NCI-H1930 (cell line): ENCODE measurements at places on chromosomes 12 and 14.

GRCh38 chr14:67317822-67318221 is 41.8 kb downstream of the ATP6V1D start:
- DNase-seq, result no peak

DNA sequence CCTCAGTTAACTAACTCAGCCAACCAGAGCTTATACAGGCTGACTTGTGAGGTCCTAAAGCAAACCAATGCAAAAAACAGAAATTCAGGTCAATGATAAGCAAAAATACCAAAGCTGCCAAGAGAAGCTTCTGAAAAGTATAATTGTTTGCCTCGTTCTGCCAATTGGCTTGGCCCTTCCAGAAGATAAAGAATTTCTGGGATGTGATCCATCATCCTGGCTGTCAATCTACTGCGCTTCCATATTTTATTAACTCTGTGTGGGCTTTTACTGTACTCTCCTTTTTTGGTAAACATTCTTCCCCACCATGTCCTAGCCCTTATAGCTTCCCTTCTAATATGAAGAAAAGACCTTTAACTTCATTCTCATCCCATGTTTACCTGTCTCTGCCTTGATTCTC is 387.9 kb downstream of the TMEM117 start:
- DNase-seq, result no peak

GRCh38 chr12:25372969-25373817 is 122.5 kb upstream of the KRAS start:
- no peak for DNase-seq

- DNase-seq, result no peak
Observed at GRCh38 chr12:85484387-85484786, 204.4 kb downstream of the ALX1 start.

DNA sequence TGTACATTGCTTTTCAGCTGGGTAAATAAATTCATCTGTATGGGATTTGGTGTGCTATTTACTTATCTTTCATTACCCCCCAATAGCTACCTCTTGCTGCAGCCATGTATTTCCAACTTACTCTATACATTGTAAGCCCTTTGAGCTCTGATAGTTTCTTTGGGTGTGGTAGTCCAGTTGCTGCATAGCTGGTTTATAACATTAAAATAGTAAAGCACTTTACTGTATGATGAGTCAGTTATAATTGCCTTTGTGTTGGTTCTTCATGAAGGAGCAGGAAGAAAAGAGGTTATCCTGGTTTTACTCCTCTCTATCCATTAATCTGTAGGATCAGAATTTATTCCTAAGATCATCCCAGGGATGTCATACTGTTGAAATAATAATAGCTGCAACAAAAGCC is 15.7 kb downstream of the TBC1D30 start:
- DNase-seq, result no peak

- DNase-seq, result no peak
Observed at GRCh38 chr14:37270629-37271028, 72.9 kb downstream of the MIPOL1 start.

DNA sequence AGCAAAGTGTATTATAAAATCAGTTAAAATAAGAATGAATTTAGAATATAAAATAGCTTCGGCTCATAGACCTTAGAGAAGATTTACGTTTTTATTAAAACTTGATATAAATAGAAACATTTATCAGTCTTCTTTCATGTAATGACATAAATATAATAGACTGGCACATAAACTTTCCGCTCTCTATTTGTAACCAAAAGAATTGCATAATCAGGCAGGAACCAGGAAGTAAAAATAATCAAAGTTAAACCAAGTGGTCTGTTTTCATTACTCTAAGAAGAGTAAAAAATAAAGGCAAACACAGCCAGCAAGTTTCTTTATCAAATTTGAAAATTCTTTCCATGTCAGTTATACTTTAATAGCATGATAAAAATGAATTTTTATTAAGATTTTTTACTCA is 46.3 kb upstream of the ATP2A2 start:
- no peak for DNase-seq

- DNase-seq, result no peak
Observed at GRCh38 chr14:66380143-66380542, 106.0 kb upstream of the CCDC196 start.

DNA sequence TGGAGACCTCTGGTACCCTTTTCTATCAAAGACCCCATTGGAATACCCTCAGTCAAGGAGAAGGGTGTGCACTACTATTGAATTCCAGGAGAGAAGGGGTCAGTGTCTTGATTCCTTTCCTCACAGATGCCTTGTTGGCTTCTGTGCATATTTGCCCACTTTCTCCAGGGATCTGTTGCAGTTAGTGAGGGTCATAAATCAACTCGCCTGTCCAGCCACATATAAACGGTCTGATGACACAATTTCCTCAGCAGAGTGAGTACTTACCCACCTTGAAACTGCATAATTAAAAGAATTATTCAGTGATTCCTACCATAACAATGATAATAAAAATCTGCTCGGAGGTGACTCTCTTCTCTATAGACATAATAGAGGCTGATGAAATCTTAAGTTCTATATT is 13.9 kb upstream of the DCD start:
- DNase-seq, result no peak

GRCh38 chr12:120227233-120228040 is 26.5 kb upstream of the RPLP0 start:
- DNase-seq, result no peak

GRCh38 chr12:107179871-107180270 is 86.5 kb upstream of the CRY1 start:
- no peak for DNase-seq

- no peak for DNase-seq
Observed at GRCh38 chr14:96698960-96699539, 98.1 kb upstream of the VRK1 start.

DNA sequence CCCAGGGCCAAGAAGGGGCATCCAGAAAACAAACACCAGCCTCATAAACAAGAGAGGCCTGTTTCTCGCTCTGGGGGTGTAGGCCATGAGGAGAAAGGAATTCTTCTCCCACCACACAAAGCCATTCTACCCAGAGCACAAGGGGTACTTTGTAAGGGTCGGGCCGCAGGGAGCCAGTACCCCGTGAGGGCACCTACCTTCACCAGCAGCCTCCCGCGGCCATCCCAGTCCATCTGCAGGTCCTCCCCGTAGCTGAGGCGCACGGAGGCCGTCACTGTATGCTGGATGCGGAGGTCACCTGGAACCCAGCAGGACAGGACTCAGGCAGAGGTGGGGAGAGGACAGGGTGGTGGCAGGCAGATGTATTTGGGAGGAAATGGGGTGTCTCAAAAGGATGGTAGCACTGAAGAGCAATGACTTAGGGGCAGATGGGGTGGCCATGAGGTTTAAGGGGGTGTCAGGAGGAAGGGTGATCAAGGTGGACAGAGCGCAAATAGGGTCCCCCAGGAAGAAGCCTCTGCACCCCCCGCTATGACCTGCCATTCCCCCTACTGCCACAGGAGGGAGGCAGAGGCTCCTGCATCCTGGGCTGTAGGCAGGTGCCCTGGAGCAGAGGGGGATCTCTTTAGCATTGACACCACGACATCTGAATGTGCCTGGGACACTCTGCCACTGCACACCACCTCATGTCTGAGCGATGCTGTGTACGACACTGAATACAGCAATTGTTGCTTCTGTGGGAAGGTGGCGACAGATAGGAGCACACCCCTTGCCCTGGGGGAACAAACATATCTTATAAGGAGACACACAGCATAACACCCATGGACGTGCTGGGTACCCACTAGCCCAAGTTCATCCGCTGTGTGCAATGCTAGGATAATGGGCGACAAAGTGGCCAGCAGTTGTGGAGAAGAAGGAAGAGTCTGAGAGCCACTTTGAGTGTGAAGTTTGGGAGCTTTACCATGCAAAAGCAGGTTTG is 61.4 kb downstream of the VWF start:
- DNase-seq, result peak; percentile 42

- DNase-seq, result no peak
Observed at GRCh38 chr14:64706593-64707193, 2.5 kb downstream of the PLEKHG3 start.

DNA sequence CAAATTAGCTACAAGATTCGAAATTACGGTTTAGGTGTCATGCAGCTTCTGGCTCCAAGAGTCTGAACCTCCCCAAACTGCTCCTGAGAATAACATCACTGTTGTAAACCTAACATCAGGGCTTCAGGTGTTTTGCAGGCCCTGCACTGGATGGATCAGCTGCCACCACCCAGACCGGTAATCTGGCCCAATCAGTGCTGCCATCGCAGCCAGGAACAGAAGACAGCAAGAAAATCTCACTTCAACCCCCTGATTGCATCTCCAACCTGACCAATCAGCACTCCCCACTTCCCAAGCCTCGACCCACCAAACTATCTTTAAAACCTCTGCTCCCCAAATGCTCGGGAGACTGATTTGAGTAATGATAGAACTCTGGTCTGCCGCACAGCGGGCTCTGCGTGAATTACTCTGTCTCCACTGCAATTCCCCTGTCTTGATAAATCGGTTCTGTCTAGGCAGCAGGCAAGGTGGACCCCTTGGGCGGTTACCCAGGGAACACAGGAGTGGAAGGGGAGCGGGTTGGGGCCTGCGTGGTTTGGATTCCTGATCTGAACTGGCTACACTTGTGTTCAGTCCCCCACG is 268.5 kb upstream of the SFSWAP start:
- DNase-seq, result no peak

DNA sequence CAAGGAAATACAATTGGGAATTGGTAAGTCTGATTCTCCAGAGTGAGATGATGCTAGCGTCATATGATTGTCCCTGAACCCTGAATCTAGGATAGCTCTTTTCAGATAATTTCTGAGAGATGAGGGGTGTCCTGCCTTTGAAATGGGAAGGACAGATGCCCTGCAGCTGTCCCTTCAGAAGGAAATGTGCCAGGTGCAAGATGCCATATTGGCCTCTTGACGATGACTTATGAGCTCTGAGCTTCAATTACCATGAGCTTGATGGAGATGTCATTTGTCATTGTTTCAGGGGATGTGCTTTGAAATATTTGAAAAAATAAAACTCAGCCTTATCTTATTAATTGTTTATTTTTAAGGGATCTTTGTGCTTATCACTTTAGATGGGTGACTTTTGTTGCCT is 185.1 kb downstream of the DACT1 start:
- no peak for DNase-seq

DNA sequence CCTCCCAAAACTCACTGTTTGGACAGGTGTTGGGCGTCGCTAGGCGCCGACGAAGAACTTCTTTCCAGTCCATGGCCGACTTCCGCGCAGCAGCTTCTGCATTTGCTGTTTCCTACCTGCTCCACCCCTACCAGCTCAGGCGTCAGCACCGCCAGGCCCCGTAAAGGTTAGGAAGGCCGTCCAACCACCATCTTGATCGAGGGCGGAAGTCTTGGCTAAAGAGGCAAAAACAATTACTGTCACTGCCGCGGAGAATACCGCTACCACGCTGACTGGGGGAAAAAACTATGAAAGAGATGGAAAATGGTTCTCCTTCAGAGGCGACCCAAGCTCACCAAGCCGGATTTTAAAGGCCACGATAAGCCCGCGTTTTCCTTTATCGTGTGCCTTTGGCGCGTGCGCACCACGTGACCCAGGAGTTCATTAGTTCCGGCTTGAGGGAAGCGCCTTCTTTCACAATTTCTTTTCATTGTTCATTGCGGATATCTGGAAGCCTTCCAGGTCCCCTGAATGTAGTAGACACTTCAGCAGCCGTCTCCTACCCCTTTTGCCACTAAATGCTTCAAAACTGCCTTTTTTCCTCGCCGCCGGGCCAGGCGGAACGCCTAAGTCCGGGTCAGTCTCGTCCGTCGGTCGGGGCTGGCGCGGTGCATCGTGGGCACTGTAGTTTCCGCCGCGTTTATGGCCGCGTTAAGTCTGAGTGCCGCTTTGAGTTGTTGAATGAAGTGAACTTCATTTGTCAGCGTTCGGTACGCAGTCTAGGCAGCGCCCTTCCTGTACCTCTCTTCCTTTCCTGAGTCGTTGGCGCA is at the start of the genes PPP2R3C and PRORP:
Gene PPP2R3C (minus strand): TSS at position 104 of the 809 bp plus-strand sequence. CDS start 31 bp downstream, at position 73.
Gene PRORP (plus strand): TSS at position 666 of the 809 bp plus-strand sequence. CDS start 694 bp downstream, outside the sequence.
- DNase-seq, result peak; percentile 81

GRCh38 chr14:23171222-23171975 is 12.1 kb downstream of the SLC7A8 start:
- no peak for DNase-seq

DNA sequence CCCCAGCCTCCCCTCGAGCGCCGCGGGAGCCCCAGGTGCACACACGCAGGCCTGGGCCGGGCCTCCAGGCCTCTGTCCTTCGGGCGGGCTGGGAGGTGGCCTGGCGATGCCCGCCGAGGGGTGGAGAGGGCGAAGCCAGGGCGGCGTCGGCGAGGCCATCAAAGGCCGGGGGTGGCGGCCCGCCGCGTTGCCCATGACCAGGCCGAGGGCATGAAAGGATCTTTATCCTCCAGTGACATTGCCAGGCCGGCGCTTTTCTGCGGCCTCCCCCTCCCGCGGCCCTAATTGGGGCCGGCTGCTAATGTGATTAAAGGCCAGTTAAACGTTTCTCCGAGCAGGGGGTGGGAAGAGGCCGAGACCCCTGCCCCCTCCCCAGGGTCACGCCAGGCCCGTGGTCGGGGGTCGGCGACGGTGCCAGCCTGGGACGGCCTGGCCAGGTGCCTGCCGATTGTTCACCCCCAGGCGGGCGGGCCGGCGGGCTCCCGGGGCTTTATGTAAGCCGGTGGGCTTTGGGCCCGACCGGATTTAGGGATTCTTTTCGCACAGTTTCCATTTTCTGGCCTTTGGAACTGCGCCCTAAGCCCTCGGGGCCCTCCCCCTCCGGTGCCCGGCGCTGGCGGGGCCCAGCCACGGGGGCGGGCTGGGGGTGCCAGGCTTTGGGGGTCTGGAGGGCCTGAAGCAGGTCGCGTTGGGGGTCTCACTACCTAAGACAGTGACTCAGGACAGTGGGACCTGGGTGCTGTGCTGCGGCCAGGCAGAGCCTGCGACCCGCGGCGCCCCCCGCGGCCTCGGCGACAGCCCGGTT is 103.2 kb upstream of the DIO3 start:
- no peak for DNase-seq

- no peak for DNase-seq
Observed at GRCh38 chr14:60753264-60754119, 18.9 kb downstream of the MNAT1 start.

DNA sequence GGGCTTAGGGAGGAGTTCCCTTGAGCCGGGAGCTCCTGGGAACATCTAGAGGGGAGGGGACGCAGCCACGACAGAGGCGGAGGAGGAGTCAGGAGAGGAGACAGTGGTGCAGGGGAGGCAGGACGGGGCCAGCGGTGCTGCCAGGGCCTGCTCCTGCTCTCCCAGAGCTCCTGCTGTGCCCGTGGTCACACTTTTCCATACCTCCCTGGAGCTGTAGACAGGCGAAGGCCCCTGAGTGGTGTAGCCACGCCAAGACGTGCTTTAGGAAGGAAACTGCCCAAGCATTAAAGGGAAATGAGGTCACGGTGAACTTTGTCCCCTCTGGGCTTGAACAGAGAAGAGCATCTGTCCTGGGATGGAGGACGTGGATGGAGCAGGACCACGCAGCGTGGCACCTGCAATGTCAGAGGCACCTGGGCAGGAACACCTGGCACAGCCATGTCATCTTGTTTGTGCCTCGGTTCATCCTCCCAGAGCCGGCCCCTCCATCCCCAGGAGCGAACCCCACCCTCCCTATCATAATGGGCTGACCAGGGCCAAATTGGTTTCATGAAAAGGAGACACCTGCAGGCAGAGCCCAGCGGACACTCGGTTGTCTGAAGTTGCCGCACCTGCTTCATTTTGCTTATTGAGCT is 239.5 kb upstream of the SFSWAP start:
- no peak for DNase-seq
